ENCODE measurements at places on chromosomes 4 and X. TPM values are rescaled to one million over a fixed set of nuclear protein-coding genes. Genes with fewer than 3 reads are reported as not detected.

DNA sequence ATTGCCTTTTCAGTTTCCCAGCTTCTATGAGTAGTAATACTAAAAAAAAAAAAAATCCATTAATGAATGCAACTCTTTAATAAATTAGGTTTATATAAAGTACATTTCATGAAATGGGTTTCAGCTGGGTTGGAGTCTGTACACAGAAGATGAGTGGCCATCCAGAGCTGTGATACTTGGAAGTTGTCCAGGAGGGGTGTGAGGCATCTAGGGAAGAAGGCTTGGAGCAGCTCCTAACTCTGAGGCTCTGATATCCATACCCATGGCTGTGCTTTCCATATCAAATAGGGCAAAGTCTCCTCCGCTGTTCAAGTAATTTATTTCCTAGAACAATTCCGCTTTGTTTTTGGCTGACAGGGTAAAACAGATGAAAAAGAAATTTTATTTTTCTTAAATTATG is 423.3 kb upstream of the TENM3 start:
- no peak for DNase-seq

DNA sequence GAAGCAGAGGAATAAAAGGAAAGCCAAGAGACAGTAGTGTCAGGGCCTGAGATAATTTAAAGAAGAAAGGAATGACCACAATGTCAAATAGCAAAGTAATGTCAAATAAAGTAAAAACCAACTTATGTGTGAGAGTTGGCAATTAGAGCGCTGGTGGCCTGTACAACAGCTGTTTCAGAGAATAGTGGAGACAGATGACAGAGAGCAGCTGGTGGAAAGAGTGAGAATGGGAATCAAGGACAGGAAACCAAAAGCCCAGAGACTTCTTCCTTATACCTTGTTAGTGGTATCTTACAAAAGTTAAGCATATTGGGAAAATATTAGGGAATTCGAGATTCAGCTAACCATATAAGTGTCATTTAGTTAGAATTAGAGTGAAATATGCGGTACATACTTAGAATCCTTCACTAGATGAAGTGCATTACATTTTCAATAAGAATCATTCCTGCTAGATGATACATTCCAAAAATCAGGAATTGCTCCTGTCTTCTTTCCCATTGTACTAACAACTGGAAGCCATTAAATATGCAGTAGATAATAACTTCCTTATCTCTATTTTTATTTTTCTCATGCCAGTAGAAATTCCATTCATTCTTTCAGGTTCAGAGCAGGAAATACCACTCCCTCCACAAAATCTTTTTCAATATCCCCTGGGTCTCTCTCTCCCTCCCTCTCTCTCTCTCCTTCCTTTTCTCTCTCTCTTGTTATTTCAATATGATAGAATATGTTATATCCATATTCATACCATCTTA is 525.4 kb downstream of the CENPC start:
- no peak for DNase-seq

The MGST2 gene
- 1.9 TPM for total RNA-seq

- DNase-seq: no peak
Observed at GRCh38 chrX:101429934-101430333, 21.9 kb downstream of the HNRNPH2 start.

The FAM9B gene
- not detected for total RNA-seq

DNA sequence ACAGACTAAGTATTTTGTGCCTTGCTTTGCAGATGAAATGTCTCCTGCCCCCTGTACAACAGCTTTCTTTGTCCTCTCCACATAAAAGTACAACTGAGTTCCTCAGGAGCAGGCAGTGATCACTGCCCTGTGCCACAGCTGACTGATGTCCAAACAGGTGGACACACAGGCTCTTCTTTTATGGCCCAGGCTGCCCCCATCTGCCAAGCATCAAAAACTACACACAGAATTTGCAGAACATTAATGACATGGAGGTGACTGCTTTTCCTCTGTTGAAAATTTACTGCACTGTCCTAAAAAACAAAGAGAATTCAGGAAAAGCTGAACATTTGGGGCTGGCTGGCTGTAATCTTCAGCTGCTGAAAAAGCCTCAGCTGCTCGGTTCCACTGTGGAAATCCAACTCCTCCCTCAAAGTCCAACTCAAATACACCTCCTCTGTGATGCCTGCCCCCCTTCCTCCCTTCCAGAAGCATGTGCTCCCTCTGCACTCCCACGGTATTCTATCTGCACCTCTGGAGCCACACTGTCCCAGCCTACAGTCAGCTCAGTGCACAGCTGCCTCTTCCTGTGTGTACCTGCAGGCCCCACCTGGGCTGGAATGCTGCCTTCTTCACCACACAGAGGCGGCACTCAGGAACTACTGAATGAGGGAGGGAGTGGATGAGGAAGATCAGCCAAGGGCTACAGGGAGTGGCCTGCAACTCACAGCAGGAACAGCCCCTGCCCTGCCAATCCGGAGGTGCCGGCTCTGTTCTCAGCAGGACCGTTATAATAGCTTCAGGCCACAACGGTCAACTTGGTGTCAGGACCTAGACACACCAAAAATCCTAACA is 10.3 kb downstream of the AFAP1 start:
- no peak for DNase-seq

- DNase-seq: no peak
Observed at GRCh38 chr4:148510211-148510610, 68.0 kb upstream of the NR3C2 start.

GRCh38 chrX:10393899-10394298 is 226.5 kb downstream of the MID1 start:
- DNase-seq: no peak

DNA sequence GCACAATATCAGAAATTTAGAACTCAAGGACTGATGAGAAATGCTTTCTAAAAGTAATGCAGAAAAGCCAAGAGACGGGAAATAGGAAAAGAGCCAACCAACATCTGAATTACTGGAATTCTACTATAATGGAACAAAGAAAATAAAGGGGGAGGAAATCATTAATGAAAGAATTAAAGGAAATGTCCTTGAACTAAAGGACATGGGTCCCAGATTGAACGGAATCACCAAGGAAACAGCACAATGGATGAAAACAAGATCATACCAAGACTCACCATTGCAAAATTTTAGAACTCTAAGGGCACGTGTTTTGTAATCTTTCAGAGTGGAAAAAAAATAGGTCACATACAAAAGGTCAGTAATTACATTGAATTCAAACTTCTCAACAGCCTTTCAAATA is 35.9 kb downstream of the HPGDS start:
- DNase-seq: no peak

The PARM1 gene
- total RNA-seq: 0.26 TPM

GRCh38 chr4:119016636-119017035 is 119.0 kb upstream of the MYOZ2 start:
- DNase-seq: no peak

The GRPR gene
- total RNA-seq: not detected

The ZNF141 gene
- 46.8 TPM for total RNA-seq

GRCh38 chrX:4876268-4876667 is 1162.8 kb upstream of the PRKX start:
- DNase-seq: no peak

The STBD1 gene
- 1.0 TPM for total RNA-seq

DNA sequence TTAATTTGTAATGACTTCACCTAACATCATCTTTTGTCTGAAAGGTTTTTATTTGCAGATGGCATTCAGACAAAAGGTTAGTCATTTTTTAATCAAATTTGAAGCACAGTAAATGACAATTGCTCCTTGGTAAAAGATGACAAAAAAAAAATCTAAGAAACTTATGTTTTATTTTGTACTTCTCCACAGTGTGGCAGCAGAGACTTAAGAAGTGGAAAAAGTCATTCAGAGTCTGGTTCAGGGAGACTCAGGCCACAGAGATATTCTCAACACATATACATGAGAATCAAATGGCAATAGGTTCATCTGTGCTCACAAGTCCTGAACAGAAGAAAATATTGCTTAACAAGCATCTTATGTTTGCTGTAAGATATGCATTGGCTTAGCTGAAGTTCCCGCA is 436.2 kb downstream of the KCNIP4 start:
- DNase-seq: no peak

DNA sequence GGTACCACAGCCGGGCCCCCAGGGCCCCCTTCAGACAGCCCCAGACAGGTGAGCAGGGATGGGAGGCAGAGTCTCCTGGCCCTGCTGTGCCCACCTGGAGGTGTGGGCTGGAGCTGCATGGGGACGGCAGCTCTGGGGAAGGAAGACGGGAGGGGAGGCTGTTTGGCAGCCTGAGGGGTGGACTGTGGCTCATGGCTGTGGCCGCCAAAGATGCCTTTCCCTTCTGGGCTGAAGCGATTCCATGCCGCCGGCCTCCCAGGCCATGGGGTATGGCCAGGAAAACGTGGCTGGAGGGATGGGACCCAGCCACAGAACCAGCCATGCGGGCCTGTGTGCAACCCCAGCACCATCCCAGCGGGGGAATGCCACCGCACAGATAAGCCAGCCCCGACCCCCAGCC is 65.7 kb downstream of the FAM53A start:
- no peak for DNase-seq

The ARHGAP10 gene
- 6.2 TPM for total RNA-seq

DNA sequence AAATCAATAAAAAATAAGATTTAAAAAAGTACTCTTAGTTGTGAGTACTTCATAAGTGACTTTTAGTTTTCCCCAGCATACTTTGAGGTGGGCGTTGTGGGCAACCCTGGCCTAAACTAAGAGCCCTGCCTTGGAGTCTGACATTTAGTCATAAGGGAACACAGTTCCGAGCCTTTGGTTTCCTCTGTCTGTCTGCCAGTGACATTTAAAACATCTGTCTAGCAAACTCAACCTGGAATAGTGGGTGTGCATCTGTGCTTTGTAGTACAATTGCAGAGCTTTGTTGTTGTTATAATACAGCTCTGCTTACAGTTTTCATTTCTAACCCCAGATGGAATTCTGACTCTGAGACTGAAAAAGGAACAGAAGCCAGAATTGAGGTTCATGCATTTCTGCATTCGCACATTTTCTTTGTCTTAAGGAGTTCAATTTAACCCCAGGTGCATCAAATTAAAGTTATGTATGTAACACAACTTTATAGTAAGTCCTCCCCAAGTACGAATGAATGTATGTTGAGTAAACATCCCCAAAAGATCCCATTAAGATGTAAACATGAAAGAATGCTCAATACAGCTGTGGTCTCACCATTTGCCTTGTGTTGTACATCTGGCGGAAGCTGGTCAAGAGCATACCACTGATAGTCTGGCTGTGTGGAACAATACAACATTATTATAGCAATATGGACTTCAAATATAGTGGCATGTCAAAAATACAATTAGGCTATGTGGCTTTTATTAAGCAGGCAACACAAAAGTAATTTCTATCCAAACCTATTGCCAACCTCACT is 25.9 kb downstream of the TNIP3 start:
- DNase-seq: no peak

DNA sequence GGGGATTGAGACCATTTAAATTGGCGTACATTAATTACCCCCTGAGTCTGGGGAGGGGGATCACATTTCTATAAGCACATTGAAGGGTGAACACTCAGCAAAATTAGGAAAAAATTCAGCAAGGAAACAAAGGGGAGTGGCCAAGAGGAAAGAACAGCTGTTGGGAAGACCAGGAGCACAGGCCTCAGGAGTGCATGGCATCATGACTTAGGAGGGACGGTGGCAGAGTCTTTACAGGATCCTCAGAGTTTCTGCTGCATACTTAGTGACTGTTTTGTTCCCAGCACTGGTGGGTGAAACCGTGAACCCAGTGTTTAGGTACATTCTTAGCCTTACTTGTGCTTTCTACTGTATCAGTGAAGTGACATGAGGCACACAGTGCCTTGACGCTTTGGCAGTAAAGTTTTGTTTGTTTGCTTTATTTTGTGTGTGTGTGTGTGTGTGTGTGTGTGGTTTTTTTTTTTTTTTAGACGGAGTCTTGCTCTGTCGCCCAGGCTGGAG is 121.3 kb downstream of the CBR4 start:
- DNase-seq: no peak

DNA sequence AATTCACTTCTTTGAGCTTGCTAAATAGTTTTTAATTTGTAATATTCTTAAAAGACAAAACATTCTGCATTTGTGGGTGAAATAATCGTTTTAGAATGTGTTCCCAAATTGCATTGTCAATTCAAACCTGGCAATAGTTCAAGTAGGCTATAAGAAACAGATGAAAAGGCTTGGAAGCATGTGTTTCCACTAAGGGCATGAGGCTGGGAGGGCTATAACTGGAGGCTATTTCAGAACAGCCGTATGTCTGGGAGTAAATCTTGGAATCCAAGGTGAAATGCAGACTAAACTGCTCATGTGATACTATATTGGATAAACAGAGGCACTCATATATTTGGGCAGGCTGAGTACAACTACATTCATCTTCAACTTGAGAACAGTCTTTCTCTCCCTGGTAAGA is 117.4 kb upstream of the GRPR start:
- DNase-seq: no peak

GRCh38 chr4:1239950-1240307 is 9.0 kb downstream of the CTBP1 start:
- no peak for DNase-seq

The RBM46 gene
- not detected for total RNA-seq

DNA sequence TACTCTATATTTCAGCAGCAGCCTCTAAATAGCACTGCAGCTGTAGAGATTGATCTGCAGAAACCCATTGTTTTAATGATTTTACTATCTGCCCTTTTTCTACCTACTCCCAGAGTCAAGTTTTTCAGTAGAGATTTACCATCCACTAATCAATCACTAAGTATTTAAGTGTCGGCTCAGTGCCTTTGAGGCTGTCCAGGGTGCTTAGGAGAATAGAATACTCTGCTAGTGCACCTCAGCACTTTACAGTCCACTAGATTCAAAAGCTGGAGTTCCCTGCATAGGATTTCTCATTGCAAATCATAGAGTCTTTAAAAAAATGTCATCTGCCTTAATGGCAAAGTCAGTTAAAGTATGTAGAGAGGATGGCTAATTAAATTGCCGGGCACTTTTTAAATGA is 29.6 kb upstream of the ANAPC4 start:
- DNase-seq: no peak

The ARR3 gene
- total RNA-seq: not detected

The MAP7D2 gene
- 0.13 TPM for total RNA-seq

The TDO2 gene
- not detected for total RNA-seq

The SLC6A14 gene
- 0.06 TPM for total RNA-seq

The RHOH gene
- total RNA-seq: 216 TPM

DNA sequence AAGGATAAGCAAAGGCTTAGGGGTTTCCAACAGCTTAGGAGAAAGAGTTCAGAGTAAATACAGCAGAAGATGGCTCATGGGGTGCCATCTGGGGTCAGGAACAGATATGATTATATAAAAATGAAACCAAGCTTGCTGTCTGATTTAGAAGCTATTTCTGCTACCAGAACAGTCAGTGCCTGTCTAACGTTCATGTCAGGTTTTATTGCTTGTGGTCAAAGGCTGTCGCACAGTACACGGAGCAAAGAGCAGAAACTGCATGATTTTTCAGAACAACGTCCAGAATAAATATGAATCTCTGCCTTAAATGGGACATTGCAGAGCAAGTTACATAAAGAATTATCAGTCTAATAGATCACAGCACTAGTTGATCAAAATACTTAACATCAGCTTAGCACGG is 17.4 kb downstream of the CETN2 start:
- no peak for DNase-seq

- DNase-seq: no peak
Observed at GRCh38 chr4:110610940-110611831, 11.7 kb downstream of the PITX2 start.

GRCh38 chr4:56326363-56326762 is 60.9 kb downstream of the AASDH start:
- no peak for DNase-seq

GRCh38 chr4:80294206-80294605 is 27.7 kb downstream of the FGF5 start:
- no peak for DNase-seq

GRCh38 chr4:151029537-151029936 is 14.5 kb upstream of the LRBA start:
- DNase-seq: no peak

The FRMD7 gene
- total RNA-seq: not detected
